ENCODE measurements at places on chromosomes 16 and 17.

GRCh38 chr17:77513045-77513444 is 372.3 kb downstream of the SEC14L1 start:
- no peak for DNase-seq

GRCh38 chr16:72457243-72457940 is 285.4 kb upstream of the PMFBP1 start:
- DNase-seq = no peak

GRCh38 chr16:88595921-88596320 is 25.7 kb downstream of the ZC3H18 start:
- DNase-seq = no peak

DNA sequence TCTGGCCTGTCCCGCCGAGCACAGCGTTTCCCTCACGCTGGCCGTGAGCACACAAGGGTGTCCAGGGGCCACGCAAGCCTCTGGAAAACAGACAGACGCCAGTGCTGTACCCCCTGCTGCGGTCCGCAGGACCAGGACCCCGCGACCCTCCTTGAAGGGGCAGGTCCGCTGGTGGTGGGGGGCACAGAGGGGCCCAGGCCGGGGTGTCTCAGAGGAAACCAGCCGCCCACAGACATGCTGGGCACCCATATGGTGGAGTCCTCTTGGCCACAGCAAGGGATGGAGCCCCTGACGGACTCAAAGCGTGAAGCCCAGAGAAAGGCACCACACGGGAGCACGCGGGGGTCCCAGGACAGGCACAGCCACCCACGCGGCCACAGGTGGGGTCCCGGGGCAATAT is 34.4 kb downstream of the METRNL start:
- DNase-seq = no peak

GRCh38 chr17:41959336-41960095 is 7.1 kb upstream of the CNP start:
- no peak for DNase-seq

- DNase-seq = no peak
Measured at GRCh38 chr17:50218771-50219315, 17.4 kb upstream of the COL1A1 start.

DNA sequence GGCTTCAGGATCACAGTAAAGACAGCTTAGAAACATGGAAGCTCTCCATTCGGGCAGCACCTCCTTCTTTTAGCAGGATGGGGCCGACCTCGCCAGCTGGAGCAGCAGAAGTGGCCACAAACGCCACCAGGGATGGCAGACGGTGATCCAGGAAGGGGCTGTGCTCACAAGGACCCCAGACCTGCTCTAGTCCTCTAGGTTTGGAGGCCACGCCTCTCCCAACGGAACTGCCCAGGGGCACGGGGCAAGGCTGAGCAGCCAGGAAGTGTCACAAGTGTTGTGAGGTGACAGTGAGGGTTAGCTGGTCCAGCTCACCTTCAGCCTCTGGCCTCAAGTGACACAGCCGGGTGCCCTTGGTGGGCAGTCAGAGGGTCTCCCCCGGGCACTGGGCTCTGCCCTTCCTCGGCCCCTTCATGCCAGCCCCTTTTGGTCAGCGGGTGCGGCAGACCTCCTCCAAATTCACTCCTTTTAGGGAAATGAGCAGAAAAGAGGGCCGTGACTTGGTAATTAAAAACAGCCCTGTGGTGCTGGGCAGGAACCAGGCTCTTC is 20.4 kb downstream of the CEP295NL start:
- DNase-seq = no peak

DNA sequence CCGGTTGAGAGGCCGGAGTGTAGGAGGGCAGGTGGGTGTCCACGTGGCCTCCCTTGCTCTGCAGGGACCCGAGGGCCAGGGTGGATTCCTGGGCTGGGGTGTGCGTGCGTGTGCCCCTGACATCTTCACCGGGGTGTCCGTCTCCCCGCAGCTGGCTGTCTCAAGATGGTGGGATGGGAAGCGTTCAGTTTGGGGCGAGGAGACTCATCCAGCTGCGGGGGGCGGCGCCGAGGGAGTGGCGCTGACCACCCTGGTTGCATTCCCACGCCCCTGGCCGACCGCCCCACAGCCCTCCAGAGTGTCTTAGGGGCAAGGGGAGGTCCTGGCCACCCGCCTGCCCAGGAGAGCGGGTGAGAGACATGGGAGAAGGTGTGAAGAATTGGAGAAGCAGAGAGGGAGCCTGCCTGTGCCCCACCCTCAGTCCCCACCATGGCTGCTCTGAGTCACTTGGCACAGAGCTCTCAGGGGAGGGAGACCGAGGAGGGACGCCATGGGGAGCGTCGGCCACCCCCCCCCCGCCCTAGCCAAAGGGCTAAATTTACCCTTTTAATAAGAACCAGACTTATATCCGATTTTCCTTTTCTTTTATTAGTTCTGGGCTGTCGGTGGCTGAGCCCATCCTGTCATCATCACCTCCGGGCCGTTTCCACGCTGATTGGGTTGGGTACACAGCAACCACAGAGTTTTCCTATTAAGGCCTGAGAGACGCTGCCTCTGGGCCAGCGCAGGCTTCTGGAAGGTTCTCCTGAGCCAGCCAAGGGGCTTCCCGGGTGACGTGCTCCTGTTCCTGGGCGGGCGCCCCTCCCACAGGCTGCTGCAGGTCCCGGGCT is 22.0 kb downstream of the BAHCC1 start:
- DNase-seq = no peak

DNA sequence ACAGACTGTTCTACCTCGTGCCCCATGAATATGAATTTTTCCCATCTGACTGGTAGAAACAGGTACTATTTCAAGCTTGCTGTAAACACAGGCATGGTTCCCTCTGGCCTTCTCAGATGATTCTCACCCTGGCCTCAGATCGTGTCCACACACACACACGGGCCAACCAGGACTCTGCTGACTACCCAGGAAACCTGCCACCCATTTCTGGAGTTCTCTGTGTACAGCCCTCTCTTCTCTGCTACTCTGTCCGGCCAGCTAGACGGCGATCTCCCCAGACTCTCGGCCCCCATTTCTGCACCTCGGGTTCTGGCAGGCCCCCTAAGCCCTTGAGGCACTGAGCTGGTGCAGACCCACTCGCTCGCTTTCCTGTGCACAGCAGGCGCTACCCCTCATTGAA is 31.2 kb downstream of the RPA1 start:
- DNase-seq = no peak

DNA sequence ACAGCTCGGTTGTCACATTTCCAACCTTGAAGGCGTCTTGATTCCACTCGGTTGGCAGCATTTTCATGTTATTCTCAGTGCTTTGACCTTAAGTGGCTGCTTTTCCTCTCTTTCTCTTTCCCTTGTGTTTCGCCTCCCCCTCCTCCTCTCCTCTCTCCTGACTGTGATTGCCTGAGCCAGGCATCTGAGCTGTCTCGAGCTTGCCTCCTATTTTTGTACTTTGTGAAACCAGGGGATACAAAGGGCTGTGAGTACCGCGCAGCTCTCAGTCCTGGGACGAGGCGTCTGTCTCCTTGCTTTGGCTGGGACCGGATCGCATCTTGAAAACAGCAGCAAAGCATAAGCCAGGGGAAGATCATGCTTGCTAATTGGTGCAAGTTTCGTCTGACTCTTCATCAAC is 48.8 kb upstream of the SDK2 start:
- peak; percentile 16 for DNase-seq

DNA sequence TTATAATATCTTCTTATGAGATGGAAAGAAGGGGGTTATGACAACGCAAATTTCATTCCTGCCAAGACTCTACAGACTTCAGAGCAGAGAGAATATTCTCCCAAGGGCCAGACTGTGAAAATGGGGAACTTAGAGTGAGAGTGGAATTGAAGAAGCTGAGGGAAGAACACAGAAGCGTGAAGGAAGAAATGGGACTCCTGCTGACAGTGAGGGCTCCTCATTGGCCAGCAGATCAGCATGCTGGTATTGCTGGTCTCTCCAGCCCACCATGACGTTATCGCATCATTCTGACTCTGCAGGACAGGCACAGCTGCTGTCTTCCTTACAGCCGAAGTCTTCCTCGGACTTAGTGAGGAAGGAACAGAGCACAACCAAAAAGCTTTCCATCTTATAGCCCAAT is 24.3 kb downstream of the CCL4 start:
- no peak for DNase-seq

DNA sequence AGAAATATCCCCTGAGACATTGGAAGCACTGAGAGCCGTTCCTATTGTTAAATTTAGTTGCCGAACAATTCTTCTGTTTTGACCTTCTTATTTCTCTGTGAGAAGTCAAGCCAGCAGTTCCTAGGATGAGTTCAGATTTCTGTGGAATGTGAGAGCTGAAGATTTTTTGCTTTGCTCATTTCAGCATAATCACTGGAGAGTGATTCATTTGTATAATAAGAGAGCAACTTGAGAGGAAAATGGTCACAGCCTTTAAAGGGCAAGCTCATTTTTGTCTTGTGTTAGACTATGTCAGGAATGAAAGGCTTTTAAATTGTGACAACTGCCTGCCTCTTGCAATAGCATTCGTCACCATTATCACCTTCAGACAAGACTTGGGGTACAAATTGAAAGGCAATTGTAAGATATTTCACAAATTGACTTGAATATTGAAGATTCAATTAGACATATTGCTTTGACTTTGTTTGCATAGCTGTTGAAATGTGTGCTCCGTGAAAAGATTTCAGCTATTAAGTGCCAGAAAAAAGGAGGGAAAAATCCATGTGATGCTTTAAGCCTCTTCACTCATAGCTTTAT is 900.0 kb upstream of the GOT2 start:
- DNase-seq = no peak

DNA sequence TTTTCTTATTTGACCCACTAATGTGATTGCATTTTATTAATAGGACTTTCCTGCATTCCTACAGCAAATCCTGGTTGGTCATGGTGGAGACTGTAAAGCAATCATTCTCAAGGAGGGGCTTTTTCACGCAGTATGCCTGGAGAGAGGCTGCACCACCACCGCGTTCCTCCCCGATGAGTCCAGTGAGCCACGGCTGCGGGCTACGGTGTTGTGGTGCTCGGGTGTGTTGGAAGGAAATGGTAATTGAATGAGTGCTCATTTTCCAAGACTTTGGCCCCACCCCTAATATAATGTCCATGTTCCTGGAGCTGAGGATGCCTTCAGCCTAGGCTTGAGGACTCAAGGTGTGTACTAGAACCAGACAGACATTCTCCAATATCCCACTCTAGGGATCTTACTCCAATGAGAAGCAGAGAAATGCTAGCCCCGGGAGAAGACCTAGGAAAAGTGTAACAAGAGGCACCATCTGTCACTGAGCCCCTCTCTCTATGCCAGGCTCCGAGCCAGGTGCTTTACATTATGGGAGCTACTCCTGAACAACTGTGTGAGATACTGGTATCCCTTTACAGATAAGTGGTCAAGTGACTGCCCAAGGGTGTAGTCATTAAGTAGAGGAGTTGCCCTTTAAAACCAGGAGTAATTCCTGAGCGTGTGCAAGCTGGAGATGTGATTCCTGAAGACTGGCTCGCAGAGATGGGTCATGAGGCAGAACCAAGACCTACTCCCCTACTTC is 39.4 kb downstream of the HEATR6 start:
- no peak for DNase-seq

DNA sequence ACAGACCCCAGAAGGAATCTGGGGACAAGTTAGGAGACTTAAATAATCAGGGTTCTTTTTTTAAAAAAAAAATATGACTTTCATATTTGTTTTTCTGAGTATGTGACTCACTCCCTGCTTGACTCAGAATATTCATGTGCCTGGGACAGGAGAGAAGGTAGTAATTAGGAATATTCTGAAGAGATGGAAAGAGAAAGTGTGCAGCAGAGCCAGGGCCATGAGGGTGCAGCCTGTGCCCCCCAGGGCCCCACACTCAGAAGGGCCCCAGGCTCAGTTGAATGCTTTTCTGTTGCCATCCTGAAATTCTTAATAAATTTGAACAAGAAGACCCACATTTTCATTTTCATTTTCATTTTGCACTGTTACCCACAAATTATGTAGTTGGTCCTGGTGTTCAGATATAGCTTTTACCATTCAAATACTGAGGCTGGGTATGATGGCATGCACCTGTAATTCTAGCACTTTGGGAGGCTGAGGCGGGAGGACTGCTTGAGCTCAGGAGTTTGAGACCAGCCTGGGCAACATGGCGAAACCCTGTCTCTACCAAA is 11.5 kb upstream of the LONP2 start:
- no peak for DNase-seq

DNA sequence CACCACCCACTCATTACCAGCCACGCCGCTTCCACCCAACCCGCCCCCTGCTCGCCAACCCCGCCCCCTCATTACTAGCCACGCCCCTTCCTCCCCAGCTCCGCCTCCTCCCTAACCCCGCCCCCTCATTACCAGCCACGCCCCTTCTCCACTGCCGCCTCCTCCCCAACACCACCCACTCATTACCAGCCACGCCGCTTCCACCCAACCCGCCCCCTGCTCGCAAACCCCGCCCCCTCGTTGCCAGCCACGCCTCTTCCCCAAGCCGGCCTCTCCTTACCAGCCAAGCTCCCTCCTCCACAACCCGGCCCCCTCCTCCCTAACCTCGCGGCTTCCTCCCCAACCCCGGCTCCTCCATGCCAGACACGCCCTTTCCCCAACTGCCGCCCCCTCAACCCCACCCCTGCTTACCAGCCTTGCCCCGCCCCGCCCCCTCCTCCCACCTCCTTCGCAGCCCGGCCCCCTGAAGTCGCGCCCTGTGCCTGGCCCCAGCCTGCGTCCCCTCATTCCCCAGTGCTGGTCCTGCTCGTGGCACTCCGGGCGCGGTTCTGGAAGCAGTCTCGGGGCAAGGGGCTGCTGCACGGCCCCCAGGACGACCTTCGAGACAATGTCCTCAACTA is 7.3 kb downstream of the SLC22A31 start:
- DNase-seq = no peak

GRCh38 chr16:15811481-15812400 is 45.1 kb downstream of the MYH11 start:
- DNase-seq = no peak

Measured in spinal cord (tissue), 10 donors.